ENCODE measurements at places on chromosomes 4 and X.

DNA sequence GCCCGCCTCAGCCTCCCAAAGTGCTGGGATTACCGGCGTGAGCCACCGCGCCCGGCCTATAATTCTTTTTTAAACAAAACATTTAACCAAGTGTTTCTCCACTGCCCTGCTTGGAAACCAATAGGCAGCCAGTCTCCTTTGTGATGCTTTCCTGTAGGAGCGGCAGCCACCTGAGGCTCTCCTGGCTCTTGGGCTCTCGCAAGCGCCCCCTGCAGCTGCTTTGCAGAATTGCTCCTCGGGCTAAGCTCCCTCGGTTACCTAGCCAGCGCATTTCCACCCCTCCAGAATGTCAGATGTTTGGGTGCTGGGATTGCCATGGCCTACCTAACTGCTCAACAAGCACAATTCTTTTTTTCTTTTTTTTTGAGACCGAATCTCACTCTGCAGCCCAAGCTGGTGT, 7.7 kb downstream of the S100P start:
- DNase-seq, result no peak

GRCh38 chrX:16725072-16725471, 5.7 kb downstream of the SYAP1 start:
- DNase-seq, result no peak

- no peak for DNase-seq
Measured at GRCh38 chr4:110170861-110171260, 27.6 kb downstream of the ELOVL6 start.

DNA sequence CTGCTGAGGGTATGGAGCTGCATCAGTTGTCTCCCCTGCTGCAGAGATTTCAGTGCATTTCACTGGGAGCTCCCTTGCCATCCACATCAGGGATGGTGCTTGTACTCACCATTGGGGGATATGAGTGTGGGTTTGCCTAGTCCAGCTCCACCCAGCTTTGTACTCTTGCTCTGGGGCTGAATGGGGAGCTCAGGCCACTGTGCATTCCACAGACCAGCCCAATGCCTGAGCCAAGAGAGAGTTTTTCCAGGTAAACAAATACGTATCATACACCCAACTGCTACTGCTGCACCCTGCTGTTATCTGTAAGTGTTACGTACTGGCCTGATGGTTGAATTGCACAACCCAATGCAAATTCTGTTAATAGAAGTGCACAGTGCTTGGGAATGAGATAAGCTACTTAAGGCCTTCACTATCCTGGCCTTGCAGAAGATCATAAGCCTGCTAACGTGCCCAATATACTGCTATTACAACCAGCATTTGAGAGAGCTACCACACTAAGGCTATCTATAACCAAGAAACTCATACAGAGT, 205.0 kb upstream of the DMD start:
- DNase-seq, result no peak

DNA sequence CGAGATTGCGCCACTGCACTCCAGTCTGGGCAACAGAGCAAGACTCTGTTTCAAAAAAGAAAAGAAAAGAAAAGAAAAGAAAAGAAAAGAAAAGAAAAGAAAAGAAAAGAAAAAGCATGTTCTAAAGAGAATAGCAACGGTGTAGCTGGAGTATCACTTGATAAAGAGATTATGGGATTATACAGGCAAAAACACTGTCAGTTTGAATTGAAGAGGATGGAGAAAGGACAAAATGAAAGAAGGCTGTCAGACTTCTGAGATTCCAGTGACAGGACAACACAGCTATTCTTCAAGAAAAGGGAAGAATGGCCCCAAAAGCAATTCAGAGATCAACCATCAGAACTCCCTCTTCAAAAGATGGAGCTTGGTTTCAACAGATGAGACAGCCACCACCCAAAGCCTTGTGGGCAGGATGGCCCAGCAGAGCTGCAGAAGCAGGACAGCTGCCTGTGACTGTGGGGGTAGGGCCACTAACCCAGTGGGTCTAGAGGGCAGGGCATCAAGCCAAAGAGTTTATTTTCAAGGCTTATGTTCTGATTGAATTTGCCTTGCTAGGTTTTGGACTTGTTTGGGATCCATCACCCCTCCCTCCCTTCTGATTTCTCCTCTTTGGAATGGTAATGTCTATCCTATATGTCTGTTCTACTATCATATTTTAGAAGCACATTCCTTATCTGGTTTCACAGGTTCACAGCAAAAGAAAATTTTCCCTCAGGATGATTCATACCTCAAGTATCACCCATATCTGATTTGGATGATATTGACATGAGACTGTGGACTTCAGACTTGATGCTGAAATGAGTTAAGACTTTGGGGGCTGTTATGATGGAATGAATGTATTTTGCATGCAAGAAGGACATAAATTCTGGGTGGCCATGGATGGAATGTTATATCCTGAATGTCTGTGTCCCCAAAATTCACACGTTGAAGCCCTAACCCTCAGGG, 17.5 kb downstream of the RFC1 start:
- DNase-seq, result no peak

- DNase-seq, result no peak
Measured at GRCh38 chrX:49198540-49199314, 1.3 kb downstream of the SYP start.

DNA sequence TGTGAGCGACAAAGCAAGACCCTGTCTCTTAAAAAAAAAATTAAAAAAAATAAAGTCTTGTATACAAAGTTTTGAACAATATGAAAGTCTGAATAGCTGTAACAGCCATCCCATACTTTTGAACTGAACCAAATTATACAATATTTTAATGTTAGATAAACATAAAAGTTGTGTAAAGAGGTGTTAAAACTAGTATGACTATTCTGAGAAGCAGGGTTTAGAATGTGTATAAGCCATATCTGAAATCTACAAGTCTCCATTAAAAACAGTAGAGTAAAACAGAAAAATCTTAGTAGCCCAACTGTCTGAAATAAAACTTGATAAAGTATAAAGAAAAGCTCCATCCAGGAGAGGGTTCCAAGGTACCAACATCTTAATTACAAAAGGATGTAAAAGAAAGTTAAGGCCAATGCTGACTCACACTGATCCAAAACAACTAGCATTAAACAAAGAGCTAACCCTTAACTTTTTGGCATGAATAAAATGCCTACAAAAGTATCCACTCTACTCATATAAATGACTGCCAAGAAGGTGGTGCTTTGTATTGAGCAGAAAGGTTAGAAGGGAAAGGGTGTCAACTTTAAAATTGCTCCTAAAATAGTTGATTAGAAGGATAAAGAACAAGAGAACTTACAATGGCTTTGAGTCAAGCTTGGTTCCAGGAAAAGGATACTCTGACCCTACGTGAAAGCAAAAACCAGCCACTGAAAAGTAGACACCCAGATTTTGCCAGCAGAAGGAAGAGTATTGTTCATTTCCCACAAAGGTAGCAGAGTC, 18.5 kb downstream of the CNOT6L start:
- DNase-seq, result no peak

DNA sequence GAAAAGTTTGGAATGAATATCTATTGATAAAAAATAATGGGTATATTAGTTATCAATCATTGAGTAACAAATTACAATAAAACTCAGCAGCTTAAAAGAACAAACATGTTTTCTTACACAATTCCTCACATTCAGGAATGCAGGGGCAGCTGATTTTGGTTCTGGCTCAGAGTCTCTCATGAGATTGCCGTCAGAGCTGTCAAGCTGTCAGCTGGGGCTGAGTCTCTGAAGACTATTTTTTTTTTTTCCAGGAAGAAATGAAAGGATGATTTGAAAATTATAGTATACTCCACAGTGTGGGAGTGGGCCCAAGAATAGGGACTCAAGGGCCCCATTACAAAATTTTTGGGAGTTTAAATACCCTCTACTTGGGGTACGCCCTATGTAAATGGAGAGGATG, 219.1 kb downstream of the GC start:
- no peak for DNase-seq
